ENCODE measurements at places on chromosomes 3 and 15.

- H3K4me3 ChIP-seq, result no peak overlapping the region
Measured at GRCh38 chr15:65054333-65055200, 9.4 kb downstream of the SLC51B start.

GRCh38 chr3:134371542-134372324 lies 2.5 kb downstream of the AMOTL2 start:
- peaks cover 63% of the 10 kb centered on the region for H3K27me3 ChIP-seq
- DNase-seq, result no peak
- no peaks in the 10 kb centered on the region for H3K36me3 ChIP-seq

- no peak for DNase-seq
- H3K27me3 ChIP-seq, result no peaks in the 10 kb centered on the region
- no peak overlapping the region for H3K4me3 ChIP-seq
- H3K4me1 ChIP-seq, result peaks cover 9% of the 10 kb centered on the region
- H3K27ac ChIP-seq, result no peak overlapping the region
Measured at GRCh38 chr15:98503970-98504369, 144.4 kb upstream of the IGF1R start.

- no peak for DNase-seq
- no peaks in the 10 kb centered on the region for H3K27me3 ChIP-seq
- no peak overlapping the region for H3K4me3 ChIP-seq
- no peaks in the 10 kb centered on the region for H3K4me1 ChIP-seq
Measured at GRCh38 chr3:158713094-158713499, 19.2 kb downstream of the RARRES1 start.

Data from thymus (tissue), 14 donors.